NCI-H345 (cell line): ENCODE measurements at places on chromosomes 1 and 21.
A peak's percentile ranks its signal among the peaks of the same experiment; 100 is the strongest.

GRCh38 chr21:31338908-31339368 is 5.1 kb downstream of the TIAM1 start:
- no peak for DNase-seq

GRCh38 chr1:206505702-206506355 is 1.5 kb upstream of the RASSF5 start:
- DNase-seq, result no peak

DNA sequence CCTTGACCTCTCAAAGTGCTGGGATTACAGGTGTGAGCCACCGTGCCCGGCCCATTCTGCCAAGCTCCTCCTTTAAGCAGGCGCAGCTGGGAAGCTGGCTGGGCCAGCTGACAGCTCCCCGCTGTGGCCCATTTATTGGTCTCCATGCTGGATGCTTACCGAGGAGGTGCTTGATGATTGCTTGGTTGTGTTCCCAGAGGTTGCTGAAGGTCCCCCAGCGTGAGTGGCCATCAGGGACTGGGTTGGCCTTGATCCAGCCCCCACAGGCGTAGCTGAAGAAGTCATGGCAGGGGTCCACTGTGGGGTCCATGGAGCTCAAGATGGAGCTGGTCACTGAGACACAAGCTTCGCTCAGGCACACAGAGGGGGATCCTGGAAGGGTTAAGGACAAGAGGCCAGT is 17.7 kb downstream of the ECE1 start:
- DNase-seq, result peak; percentile 12

DNA sequence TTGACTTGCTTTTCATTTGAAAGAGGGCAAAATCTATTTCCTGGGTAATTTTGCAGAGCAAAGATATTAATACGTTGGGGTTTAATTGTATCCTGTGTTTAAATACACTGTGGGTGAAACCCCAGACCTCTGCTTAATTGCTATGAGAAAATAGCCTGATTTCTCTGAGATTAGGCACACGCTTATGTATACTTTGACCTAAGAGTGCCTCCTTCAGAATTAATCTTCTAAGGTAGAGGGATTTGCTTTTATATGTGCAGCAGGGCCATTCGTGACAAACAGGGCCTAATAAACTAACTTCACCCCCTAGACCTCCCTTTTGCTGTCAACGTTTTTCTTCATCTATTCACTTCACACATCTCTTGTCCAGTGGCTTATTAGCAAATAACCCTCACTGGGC is 216.9 kb upstream of the ADGRL2 start:
- DNase-seq, result no peak

DNA sequence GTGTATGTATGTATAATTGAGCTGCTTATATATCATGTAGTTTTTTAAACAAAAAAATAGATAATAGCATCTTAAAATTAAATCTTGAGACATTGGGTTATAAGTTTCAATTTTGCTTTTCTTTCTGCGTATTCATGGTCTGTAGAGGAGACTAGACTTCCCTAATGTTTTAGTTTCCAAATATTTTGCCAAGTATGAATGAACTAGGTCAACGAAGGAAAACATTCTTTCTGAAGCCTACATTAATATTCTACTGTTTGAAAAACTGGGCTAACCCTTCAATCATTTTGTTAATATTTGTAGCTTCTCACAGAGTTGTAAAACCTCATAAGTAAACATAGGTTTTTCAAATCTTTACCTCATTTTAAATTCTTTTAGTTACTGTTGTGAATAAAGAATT is 592.7 kb downstream of the USP25 start:
- no peak for DNase-seq

DNA sequence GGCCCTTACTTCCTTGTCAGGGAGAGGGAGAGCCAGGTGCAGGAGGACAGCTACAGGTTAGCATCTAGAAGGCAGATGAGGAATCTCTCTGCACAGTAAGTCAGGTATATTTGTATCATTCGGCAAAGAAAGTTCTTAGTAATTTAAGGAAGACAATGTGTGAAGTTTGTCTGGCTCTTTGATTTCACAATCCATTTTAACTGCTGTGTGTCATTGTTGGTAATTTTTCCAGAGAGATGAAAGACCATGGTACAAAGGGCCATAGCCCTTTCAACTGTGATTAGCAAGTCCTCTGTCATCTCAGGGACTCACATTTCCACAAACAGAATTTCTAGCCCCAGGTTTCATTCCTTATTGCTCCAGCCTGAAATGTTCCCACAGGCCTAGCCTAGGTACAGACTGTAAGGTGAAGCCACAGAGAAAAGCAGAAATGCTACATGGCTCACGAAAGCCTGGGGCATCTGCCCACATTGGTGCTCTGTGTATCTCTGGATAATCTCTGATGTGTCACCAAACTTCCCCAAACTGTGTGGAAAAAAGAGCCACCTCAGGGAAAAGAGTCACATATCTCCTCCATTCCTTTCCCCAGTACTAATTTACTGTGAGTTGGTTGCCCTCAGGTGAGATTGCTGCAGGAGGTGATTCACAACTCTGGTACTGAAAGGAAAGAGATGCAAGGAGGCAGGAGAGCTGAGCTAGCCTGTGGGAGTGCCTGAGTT is 70.6 kb downstream of the SYT6 start:
- no peak for DNase-seq

DNA sequence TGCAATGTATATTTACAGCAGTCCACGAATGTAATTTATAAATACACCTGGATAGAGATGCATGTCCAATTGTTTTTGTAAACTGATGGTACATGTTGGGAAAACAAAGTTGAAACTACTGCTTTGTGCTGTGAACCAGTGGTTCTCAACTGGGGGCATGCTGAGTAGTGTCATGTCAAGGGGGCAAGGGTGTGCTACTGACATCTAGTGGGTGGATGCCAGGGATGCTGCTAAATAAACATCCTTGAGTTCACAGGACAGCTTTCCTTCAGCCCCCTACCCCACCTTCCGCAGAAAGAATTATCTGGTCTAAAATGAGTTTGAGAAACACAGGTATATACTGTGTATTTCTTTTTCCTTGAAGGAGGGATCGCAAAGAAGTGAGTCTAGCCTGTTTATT is 95.9 kb downstream of the RASAL2 start:
- DNase-seq, result peak; percentile 2

GRCh38 chr21:34691390-34692032 is 22.7 kb downstream of the CLIC6 start:
- peak; percentile 15 for DNase-seq

DNA sequence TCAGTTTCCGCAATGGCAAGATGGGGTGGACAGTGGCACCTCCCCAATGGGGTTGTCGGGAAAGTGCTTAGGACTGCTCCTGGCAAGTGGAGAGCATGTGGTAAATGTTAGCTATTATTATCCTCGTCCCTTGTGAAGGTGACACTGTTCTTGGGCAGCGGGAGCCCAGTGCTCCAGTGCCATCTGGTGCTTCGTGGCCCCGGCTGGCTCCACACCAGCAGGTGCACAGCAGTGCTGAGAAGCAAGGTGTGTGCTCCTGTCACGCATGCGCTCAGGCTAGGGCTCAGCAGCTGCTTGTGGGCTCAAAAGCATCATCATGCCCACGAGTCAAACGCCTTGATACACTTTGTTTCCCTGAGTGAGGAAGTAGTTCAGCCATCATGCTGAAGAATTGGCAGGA is 24.9 kb upstream of the KCNC4 start:
- peak; percentile 93 for DNase-seq

DNA sequence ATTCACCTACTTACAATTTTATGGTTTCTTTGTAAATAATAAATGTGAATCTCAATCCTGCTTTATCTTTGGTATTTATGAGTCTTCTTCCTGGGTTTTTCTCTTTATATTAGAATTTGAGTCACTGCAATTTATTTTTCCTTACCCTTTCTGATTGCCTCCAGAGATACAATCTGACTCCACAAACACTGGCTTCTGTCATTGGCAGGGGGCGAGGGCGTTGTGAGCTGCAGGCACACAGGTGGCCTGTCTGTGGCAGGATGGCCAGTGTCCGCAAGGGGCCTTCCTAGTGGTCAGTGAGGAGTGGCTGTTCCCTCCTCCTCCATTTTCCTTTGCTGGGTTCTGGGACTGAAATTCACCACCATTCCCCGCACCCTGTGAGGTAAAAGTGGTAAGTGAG is 2.0 kb upstream of the MTARC1 start:
- no peak for DNase-seq

GRCh38 chr1:21114431-21114830 is 62.3 kb downstream of the EIF4G3 start:
- DNase-seq, result no peak

DNA sequence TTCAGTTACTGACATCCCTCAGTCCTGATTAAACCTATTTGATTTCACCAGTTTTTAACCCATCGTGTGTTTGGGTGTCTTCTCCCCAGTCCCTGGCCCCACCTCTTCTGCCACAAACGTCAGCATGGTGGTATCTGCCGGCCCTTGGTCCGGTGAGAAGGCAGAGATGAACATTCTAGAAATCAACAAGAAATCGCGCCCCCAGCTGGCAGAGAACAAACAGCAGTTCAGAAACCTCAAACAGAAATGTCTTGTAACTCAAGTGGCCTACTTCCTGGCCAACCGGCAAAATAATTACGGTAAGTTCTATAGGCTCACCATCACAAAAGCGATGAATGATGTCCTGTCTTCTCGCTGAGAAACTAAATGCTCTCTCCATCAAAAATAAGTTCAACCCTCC is 28.7 kb downstream of the NBPF3 start:
- no peak for DNase-seq

GRCh38 chr1:176987016-176987415 is 177.5 kb downstream of the ASTN1 start:
- DNase-seq, result no peak

DNA sequence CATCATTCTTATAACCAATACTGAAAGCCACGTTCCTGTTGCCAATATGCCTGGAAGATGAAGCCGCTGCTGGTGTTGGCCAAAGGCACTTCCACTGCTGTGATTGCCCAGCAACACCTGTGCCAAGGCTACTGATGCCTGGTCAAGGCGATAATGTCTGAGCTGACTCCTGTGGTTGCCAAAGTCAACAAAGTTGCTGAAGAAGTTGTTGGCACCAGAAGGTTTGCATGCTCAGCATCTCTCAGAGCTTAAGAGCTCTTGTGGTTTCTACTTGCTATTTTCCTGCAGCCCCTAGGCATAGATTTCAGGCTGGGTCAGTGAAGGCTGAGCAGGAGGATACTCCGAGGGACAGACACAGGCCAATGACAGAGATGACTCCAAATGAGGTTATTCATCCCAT is 63.4 kb upstream of the RAB3GAP2 start:
- DNase-seq, result no peak

DNA sequence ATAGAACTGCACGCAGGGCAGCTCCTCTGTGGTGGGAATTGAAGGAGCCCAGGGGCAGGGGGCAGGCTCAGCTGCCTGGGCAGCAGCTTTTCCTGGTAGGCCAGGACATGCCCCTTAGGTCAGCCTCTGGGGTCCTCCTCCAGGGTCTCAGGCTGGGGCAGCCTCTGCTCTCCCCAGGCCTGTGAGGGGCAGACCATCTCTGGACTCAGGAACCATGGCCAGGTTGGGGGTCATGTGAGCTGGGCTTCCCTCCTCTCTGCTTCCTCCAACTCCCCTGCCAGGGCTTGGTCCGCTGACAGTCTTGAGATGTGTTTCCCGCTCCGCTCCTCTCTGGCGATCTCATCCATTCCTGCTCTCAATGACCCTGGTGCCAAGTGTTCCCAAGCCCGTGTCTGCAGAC is 5.7 kb downstream of the C1orf210 start:
- DNase-seq, result no peak

DNA sequence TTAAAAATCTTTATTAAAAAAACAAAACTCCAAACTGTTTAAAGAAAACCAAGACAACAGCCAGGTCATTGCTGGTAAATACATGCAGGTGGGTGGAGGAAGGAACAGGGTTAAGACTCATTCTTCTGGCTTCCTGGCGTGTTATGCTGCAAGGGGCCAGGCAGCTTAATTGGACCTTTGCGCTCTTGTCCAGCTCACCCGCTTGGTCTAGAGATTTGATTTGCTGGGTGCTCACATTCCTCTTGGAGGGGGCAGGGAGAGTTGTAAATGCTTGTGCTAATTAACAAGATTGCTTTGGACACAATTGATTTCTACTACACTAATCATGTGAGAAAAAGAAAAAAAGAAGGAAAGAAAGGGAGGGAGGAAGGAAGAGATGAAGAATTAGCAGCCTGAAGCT is 10.5 kb downstream of the CEP104 start:
- no peak for DNase-seq

- DNase-seq, result peak; percentile 57
These were observed 309.0 kb downstream of the PTGER3 start for GRCh38 chr1:70738624-70739023.
